HuH-7.5 (cell line): ENCODE measurements at places on chromosomes 3 and 15.
A peak's percentile ranks its signal among the peaks of the same experiment; 100 is the strongest.

- peak; percentile 27 for DNase-seq
Observed at GRCh38 chr3:141876891-141877621, 613 bp downstream of the ATP1B3 start.

DNA sequence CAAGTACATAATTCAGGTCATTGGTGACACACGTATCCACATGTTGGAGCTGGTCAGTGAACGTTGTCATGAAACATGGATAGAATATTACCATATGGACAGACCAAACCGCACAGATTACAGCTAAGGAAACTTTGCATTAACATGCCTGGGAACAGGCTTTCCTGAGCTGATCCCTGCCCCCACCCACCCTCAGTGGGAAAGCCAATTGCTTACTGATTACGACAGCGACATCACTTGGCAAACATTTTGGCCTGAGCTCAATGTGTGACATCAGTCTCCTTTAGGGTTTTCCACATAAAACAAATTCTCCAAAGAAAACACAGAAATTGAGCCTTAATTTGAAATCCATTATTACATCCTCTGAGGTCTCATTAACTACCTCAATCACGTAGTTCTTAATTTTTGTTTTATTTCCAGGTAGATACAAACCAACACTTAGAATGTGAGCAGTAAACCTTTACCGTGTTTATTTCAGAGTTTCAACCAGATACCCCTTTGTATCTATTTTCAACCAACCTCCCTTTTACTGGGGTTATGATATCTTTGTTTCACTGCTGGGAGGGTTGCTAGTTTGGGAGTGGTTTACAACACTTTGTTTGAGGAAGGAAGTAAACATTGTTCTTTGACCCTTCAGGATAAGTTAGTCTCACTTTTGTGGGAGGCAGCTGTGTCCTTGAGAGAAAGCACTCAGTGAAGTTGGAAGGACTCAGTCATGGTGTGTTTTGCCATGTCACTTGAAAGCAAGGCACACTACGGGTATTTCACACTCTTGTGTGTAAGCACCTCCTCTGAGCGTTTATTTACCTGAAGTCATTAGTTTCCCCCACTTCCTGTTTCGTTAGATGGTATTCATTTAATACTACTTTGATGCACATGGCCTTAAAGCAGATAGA lies 103.1 kb downstream of the CMSS1 start:
- DNase-seq: no peak

GRCh38 chr3:146953511-146953981 lies 348.4 kb upstream of the PLSCR5 start:
- DNase-seq: no peak

DNA sequence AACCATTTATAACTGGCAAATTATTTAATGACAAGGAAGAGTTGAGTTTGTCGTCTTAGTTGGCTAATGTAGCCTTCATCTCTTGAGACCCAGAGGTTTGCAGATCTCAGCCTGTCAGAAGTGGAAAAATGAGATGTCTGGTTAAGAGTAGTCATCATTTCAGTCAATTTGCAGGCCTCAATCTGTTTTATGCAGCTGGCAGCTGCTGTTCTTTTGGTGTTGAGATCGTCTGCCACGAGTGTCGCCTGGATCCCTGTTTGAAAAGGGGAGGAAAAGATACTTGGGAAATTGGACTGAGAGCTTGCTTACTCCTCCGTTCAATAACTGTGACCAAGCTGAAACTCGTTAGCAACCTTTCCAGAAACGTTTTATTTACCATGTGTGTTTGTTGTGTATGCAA lies 2.3 kb downstream of the PHLDB2 start:
- no peak for DNase-seq

GRCh38 chr3:177721864-177722785 lies 524.8 kb upstream of the TBL1XR1 start:
- DNase-seq: no peak

DNA sequence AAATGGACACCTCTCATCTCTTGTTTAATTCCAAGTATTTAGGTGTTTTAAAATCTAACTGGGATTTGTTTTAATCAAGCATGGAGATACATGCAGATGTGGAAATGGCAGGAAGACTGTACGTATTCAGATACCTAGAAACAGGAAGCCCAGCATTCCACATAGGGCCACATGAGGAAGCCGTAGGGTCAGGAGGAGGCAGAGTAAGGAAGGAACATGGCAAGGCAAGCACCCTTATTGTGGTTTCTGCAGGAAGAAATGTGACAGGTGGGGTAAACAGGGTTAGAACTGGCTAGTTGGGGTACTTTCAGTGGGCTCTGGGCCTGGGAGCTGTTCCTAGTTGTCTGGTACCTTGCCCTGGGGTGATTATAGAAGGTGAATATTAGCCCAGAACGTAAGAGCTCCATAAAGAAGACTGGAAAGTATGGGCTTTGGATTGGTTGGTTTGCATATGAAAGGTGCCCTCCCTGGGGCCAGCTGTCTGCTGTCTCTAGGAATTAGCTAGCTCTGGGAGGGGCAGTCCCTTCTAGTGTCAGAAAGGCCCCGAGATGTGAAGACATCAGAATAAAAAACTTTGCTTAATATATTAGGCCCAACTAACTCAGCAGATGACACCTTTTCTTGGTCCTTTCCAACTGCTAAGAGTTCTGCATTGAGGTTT lies 107.7 kb upstream of the CADPS start:
- DNase-seq: no peak

DNA sequence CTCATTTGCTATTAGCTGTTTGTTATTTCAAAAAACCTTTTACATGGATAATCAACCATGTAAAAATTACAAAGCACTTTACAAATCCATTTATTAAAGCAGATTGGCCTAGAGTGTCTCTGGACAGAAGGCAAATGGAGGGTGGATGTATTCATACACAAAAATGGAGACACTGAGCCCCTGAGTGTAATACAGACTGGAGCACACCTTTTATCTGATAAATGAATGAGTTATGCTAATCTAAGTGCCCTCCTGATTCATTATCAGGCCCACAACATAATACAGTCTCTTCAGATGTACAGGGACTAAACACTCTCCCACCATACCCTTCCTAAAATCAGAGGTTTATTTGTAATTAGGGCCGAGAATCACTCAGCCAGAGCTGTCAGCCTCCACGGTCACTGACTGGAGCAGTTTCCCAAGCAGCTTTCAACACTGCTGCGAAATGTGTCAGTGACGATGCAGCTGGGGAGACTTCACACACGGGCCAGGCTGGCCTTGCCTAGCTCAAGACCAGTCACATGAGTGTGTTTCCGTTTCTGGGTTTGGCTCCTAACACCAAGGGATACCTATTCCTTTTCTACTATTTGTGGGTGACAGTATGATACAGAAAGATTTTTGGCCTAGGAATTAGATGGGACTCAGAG lies 271.8 kb downstream of the ZIC1 start:
- no peak for DNase-seq

DNA sequence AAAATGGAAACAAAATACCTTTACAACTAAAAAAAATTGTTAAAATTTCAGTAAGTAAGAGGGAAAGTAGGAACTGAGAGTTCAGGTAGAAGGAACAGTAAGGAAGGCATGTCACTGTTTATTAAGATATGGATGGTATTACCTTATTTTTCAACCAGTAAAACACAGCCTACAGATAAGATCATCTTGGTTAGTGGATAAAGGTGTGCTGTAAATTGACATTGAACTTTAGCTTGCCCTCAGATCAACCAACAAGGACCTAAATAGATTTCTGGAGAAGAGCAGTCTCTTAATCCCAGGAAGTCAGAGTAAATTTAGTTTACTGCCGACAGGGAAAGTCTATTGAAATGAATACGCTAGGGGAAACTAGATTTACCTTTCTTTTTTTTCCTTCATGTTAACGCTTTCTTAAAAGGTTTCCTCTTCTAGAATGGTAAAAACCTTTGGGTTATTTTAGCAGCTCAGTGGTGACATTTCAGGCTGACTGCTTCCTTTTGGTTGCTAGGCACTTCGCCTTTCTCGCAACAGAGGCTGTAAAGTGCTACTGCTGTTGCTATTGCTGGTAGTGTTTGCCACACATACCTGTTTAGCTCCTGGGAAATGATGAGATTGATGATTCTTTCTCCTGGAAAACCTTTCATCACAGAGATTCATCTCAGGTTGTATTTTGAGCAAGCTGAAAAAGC lies 12.9 kb downstream of the DZIP3 start:
- DNase-seq: no peak

GRCh38 chr3:87873136-87873535 lies 185.7 kb downstream of the CGGBP1 start:
- no peak for DNase-seq

DNA sequence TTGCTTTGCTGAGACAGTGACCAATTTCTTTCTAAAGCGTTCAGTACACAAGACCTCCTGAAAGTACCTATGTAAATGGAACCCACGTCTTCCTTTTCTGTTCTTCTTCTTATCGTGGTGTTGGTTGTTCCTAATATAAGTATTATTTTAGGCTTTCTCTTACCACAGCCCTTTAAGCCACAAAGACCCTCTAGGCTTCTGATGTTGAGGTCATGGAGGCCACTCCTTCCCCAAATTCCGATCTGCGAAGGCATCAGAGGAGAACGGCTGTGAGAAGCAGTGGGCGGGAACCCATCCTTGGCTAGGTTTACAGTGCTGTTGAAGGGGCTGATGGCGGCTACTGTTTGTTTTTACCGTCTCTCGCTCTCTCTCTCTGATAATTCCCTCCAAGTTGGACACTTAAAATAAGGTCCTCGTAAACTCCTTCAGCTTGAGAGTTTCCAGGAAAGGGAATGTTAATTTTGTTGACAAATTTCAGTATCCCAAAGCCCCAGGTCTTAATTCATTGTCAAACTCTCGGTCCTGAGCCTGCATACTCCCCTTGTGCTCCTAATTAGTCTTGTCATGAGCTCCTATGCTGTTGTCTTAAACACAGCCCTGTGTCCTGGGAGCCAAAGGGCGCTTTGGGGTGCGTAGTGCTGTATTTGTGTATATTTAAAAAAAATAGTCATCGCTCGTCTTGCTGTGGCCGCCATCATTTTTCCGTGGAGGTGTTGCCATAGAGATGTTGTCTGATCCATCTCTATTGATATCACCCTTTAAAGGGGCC lies 178.8 kb downstream of the OPA1 start:
- no peak for DNase-seq

- no peak for DNase-seq
Observed at GRCh38 chr3:89353465-89353864, 246.0 kb downstream of the EPHA3 start.

GRCh38 chr3:180630371-180630770 lies 28.4 kb downstream of the TTC14 start:
- no peak for DNase-seq

- no peak for DNase-seq
Observed at GRCh38 chr15:55681631-55682030, 61.3 kb downstream of the PRTG start.

- DNase-seq: no peak
Observed at GRCh38 chr3:183490211-183490601, 61.8 kb upstream of the MCF2L2 start.

DNA sequence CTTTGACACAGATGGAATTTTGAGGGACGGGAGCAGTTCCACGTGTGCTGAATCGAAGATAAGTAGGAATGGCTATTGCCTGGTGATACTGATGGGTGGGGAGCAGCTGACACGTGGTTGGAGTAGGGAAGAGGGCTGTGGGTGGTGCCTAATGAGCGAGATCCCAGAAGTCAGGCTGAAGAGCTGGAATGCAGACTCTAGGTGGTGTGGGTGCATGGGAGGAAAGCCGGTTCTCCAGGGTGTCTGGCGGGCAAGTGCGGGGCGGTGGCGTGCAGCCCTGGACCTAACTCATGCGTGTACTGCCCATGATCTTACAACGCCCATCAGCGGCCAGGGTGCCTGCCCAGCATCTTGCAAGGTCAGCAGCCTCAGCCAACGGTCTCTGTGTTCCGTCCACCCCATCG lies 63.1 kb downstream of the ARNT2 start:
- DNase-seq: no peak

- no peak for DNase-seq
Observed at GRCh38 chr15:25891081-25891480, 28.0 kb upstream of the ATP10A start.

- no peak for DNase-seq
Observed at GRCh38 chr3:193641440-193641775, 48.4 kb downstream of the OPA1 start.

- no peak for DNase-seq
Observed at GRCh38 chr3:115671761-115672455, 48.6 kb downstream of the GAP43 start.

DNA sequence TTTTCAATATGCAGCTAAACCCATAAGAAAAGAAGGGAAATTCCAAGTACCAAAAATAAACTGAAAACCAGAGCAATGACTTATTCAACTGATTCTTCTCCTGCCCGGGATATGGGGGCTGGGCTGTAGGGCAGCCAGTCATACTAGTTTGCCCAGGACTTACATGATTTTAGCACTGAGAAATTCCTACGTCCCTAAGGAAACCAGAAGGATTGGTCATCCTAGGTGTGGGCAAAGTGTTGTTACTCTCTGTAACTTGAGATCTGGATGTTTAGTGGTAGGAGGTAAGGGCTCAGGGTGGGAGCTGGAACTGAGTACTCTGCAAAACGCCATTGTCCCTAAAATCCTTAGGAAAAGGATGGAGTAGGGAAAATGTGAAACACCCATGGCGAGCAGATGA lies 1.2 kb upstream of the DAZL start:
- no peak for DNase-seq

DNA sequence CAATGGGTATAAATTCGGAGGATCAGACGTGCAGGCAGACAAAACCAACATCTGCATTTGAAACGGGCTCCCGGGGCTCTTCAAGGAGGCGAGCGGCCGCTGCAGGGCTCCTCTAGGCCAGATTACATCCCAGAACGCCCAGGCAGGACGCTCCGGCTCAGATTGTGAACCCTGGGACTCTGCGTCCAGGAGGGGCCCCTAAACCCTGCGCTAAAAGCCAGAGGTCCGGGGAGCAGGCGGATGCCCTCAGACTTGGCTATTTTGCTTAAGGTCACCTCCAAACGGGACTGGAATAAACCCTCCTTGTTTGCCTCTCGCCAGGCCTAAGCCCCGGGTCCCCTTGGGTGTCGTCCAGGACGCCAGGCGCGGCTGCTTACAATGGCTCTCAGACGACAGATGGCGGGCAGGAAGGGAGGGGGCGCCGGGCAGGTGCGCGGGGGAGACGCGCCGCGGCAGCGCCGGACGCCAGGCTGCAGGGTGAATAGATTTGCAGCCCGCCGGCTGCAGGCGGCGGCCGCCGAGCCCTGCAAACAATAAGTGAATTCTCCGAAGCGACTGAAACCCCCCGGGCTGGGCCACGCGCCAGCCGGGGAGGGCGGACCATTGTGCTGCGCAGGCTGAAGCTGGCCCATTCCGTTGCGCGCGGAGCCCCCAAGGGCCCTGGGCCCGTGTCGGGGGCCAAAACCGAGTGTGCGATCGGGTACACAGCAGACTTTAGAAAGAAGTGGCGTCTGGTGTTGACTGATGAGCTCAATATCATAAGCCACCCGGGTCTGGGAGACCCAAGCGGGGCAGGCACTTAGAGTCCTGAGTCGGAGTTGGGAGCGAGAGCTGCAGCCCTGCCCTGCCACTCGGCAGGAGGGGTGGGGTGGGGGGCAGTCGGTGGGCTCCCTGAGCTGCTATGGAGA lies 32.3 kb upstream of the AMOTL2 start:
- DNase-seq: no peak

- DNase-seq: no peak
Observed at GRCh38 chr3:160099834-160100233, 111.2 kb downstream of the IL12A start.

DNA sequence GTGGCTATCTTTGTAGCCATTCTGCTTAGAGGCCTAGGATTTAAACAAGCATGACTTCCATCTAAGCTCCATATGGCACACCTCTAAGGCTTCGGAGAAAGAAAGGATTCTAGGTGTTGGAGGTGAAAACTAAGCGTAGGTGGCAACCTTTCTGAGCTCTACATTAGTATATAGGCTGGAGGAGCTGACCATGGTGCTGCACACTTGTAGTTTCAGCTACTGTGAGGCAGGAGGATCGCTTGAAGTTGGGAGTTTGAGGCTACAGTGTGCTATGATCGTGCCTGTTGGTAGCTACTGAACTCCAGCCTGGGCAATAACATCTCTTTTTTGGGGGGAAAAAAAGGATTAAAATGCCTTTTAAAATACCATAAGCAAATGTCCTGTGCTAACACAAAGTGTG lies 7.4 kb downstream of the EAF1 start:
- DNase-seq: no peak
